AML-193 (cell line): ENCODE measurements at places on chromosomes 7 and 10.

DNA sequence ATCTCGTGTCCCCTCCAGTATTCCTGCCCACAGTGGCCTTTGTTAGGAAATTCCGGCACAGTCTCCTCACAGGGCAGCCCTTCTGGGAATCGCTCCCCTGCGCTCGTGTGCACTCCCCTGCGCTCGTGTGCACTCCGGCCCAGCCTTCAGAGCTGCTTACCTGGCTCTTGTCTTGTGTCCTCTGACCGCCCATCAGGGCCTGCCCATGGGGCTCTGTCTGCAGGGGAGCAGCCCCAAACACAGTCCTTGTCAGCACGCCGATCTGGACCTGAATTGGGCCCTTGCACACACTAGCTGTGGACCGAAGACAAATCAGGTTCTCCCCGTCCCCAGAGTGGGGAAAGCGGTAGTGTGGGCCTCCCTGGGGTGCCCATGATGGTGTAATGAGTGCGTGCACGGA lies 179.4 kb downstream of the CUX1 start:
- DNase-seq: no peak

DNA sequence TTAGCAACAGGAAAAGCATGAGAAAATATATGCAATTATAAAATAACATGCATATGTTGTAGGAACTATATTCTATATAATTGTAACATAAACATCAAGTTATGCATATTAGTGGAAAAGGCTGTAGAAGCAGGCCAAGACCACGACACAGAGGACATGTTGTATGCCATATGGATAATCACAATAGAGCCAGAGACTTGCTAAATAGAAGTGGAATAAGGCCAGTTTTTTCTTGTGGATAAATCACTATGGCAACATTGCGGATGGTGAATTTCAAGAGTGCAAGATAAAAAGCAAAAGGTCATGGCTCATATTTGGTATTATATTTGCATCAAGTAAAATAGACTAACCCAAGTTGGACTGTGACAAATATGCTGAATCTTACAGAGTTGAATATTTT lies 93.0 kb downstream of the PCDH15 start:
- DNase-seq: no peak

GRCh38 chr7:22267930-22268615 lies 88.9 kb downstream of the RAPGEF5 start:
- no peak for DNase-seq

DNA sequence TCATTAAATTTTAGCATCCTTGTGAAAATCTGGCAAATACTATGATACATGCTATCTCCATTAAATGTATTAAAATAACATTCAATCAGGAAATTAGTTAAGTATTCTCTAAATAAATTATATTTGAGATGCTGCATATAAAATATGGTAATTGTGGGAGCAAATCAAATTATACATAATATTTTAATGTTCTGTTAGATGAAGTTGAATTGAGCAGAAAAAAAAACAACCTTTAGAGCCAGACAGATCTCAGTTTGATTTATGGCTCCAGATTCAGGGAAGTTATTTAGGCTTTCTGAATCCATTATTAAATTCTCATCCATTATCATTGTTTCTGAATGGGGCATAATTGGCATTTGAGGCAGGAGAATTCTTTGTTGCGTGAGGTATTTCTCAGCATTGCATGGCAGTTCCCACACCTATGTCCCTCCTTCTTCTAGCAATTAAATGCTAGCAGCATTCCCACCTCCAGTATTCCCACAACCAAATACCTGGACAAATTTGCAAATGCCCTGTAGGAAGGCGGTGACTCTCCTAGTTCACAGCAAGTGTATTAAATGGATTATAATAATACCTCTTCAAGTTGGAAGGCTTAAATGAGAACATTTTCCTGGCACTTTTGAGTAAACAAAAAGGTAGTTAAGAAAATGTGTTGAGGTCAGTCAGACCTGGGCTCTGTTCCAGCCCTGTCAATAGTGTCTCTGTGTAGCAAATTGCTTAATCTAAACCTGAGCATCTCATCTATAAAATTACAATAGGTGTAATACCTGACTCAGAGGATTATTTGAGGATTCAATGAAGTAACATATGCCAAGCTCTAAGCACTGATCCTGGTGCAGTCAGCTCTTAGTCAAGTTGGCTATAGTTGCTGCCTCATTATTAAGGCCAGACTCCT lies 108.9 kb downstream of the RNLS start:
- DNase-seq: no peak

DNA sequence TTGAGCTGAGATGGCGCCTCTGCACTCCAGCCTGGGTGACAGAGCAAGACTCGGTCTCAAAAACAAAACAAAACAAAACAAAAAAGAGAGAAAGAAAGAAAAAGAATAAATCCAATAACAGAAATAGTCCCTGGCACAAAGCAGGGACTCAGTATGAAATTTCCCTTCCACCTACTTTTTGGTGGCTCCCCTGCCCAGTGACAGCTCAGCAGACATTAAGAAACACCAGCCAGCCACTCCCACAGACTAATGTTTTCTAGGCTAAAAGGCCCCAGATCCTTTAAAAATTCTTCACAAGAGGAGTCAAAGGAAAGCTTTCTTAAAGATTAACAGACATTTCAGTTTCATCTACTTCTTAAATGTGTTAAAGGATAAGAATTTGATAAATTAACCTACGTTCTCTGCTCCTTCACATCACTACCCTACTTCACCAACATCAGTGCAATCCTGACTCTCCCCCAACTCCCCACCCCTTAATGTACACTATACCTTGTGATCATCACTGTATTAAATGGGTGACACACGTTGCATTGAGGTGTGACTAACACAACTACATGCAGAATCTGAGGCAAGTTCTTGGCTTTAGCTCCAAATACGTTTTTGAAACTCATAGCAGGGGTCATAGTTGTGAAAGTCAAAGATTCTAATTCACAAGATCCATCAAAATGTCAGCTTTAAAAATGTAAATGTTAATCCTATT lies 114.5 kb upstream of the CAV2 start:
- DNase-seq: no peak

GRCh38 chr10:24680647-24681524 lies 42.8 kb downstream of the ARHGAP21 start:
- DNase-seq: no peak

- no peak for DNase-seq
Measured at GRCh38 chr10:33410096-33410859, 75.8 kb upstream of the NRP1 start.

GRCh38 chr7:78020874-78021249 lies 222.3 kb downstream of the PHTF2 start:
- DNase-seq: no peak

GRCh38 chr7:22121702-22122474 lies 176.2 kb upstream of the CDCA7L start:
- DNase-seq: no peak

DNA sequence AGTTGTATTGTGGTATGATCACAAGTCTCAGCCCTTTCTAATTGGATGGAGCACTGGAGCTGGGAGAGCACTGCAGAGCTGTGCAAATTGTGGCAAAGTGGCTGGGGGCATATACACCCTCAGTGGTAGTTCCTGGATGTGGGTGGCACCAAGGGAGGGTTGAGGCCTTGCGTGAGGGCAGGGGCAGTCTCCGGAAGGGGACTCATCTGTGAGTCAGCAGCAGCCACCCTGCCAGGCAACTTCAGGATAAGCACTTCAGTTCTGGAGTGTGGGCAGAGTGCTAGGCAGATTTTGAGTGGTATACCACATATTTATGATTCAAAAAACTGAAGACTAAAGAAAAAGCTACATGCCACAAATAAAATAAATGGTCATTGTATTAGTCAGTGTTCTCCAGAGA lies 210.5 kb downstream of the ETV1 start:
- no peak for DNase-seq

- DNase-seq: no peak
Measured at GRCh38 chr7:96337519-96337918, 15.6 kb upstream of the SLC25A13 start.

GRCh38 chr7:8762803-8763202 lies 329.4 kb downstream of the NXPH1 start:
- no peak for DNase-seq

DNA sequence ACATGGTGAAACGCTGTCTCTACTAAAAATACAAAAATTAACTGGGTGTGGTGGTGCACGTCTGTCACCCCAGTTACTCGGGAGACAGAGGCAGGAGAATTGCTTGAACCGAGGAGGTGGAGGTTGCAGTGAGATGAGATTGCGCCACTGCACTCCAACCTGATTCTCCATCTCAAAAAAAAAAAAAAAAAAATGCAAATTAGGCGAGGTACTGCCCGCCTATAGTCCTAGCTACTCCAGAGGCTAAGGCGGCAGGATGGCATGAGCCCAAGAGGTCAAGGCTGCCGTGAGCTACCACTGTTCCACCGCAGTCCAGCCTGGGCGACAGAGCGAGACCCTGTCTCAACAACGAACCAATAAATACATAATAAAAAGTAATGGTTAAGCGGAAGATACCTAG lies 1.1 kb upstream of the EIF4H start:
- no peak for DNase-seq

GRCh38 chr7:117857718-117858117 lies 15.5 kb downstream of the CTTNBP2 start:
- DNase-seq: no peak

- DNase-seq: peak; percentile 79
Measured at GRCh38 chr7:81684514-81685269, 85.2 kb downstream of the HGF start.

GRCh38 chr10:133275684-133276092 lies 980 bp downstream of the ADAM8 start:
- DNase-seq: no peak

GRCh38 chr10:117514971-117515370 lies 27.6 kb upstream of the EMX2 start:
- DNase-seq: no peak

- DNase-seq: no peak
Measured at GRCh38 chr10:77287647-77288120, 349.9 kb downstream of the KCNMA1 start.

DNA sequence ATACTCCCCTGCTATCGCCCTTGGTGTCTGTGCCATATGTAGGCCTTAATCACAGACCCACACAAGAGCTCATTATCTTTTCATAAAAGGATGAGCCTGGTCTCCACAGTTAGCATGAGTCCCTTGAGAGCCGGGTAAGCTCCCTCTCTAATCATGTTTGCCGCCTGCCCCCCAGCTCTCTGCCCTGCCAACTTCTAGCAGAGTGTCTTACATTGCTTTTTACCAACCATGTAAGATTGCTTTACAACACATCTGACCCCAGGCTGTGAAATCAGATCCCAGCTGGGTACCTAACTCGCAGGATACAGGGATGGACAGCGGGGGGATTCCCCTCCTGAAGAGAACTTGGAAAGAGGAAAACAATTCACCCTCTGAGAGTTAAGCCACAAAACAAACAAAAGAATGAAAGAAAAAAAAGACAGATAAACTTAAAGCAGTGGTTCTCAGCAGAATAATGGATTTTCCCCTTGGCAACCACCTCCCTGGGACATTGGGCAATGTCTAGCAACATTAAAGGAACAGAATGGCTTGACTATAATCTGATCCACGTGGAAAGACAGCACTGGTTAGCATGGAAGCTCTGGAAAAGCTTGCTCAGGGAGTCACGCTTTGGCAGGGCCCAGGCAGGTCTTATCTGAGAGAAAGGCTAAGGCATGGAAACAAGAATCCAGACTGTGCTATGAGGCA lies 39.4 kb upstream of the ATOH7 start:
- DNase-seq: no peak

DNA sequence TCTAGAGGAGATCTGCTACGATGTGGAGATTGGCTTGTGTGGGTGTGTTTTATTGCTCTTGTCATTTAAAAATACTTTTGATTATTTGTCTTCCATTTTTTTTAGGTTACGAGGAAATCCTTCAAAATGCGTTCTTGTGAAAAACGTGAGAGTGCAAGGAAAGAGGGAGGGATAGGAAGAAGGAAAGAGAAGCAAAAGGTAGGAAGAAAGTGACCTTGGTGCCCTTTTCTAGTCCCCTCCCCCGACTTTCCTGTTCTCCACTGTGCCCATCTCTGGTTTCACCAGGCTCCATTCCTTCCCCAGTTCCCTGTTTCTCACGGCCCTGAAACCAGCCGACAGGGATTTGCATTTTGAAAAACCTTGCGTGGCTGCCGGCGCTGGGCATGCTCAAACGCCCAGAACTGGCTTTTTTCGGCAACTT lies 506 bp upstream of the GNAI1 start:
- DNase-seq: no peak

DNA sequence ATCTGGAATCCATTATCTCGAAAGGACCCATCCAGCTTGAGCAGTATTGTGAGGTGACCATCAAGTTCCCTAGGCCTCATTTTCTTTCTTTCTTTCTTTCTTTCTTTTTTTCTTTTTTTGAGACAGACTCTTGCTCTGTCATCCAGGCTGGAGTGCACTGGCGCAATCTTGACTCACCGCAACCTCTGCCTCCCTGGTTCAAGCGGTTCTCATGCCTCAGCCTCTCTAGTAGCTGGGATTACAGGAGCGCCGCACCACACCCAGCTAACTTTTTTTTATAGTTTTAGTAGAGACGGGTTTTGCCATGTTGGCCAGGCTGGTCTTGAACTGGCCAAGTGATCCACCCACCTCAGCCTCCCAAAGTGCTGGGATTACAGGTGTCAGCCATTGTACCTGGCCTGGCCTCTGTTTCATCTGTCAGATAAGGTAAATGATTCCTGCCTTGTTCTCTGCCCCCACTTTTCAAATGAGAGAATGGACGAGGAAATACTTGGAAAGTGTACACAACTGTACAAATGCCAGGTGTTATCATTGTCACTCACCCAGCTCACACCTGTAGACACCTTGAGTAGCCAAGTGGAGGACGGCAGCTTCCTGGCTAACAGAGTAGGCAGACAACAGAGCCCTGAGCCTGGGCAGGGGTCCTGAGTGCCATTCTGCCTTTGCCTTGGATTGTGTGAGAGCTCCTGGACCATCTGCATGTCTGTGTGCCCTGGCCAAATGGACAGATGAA lies 54.1 kb downstream of the HK1 start:
- no peak for DNase-seq

- DNase-seq: no peak
Measured at GRCh38 chr10:29554660-29555059, 80.1 kb downstream of the SVIL start.

GRCh38 chr10:90983914-90984549 lies 63.1 kb upstream of the ANKRD1 start:
- DNase-seq: no peak

DNA sequence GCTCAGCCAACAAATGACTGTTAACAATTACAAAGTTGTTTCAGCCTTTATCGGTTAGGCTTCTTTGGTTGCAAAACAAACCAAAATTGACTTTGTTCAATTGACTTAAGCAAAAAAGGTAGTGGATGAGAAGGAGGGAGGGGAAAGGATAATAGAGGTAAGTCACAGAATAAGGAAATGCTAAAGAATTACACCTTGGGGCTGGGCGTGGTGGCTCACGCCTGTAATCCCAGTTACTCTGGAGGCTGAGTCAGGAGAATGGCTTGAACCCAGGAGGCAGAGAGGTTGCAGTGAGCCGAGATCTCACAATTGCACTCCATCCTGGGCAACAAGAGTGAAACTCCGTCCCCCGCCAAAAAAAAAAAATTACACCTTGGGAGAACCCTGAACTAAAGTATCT lies 41.4 kb downstream of the AHCYL2 start:
- no peak for DNase-seq

DNA sequence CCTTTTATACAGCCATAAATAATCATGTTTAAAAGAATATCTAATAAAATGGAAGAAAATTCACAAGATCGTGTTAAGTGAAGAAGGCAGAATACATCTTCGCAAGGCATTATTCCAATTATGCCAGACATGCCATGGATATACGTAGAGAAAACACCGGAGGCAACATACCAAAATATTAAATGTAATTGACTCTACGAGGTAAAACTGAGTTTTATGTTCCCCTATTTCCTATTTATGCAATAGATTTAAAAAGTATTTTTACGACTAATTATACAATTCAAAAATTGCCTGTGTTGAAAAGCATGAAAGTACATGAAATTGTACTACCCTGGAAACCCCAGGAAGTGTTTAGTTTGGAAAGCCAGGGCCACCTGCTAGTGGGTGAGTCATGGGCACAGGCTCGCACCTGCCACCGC lies 936 bp upstream of the REPIN1 start:
- no peak for DNase-seq
